Cortex of kidney (tissue), 1 donor: ENCODE measurements at places on chromosomes 6 and 20.

- DNase-seq: no peak
Measured at GRCh38 chr6:131182991-131183425, 47.7 kb downstream of the AKAP7 start.

GRCh38 chr20:1894471-1894950 is 696 bp upstream of the SIRPA start:
- DNase-seq: no peak

DNA sequence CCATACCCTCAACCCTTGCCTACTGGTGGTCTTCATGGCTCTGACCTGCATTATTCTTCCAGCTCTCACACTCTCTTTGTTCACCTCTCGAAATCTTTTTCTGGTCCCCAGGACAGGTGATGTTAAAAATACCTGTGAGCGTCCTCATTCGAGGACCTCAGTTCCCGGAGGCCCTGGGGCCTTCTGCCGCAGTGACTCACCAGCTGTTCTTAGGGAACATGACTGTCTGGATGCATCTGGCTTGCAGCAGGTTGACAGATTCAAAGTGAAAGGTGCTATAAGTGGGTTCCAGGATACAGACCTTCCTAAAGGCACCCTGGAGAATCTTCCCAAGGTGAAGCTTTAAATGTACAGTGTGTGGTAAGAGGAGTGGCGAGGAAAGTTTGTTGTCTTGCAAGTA is 210.4 kb upstream of the KCNG1 start:
- no peak for DNase-seq

DNA sequence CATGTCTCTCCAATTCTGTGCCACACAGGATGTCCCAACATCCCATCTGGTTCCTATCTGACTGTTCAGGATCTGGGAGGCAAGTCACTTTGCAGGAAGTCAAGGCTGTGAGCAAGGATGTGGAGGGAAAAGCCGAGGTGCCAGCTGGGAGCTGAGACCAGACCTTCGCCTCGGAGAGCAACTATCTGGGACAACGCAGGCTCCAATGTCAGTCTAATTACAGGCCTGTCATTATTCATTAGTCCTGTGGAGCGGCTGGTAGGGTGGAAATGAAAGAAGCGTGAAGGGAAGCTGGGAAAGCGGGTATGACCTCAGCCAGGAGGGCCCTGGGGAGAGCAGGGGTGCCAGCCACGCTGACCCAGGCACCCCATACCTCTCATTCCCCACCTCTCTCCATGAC is 147.3 kb downstream of the UNC5CL start:
- DNase-seq: no peak

GRCh38 chr6:79082304-79082703 is 4.2 kb upstream of the PHIP start:
- DNase-seq: no peak

DNA sequence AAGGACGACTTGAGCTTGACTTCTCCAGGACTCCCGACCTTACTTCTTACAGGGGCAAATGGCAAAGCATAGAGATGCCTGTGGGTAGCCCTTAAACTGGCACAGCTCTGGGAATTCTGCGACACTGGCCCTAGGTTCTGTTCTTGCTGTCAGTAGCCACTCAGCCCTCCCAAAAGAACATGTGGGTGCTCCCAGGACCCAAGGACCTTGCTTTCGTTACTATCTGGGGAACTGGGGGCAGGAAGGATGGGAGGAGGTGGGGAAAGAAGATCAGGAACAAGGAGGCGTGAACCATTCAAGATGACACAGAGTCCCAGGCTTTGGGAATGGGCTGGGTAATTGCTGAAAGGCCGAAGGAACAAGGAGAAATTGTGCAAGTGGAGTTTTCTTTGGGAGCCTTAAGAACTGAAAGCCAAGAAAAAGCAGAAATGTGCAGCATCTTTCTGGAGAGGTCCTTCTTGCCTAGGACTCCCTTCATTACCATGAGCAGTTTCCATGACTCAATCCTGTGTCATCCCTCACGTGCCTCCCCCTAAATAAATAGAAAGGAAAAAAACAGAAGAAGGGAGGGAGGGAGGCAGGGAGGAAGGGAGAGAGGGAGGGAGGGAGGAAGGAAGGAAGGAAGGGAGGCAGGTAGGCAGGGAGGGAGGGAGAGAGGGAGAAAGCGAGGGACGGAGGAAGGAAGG is 284.6 kb upstream of the FOXQ1 start:
- DNase-seq: no peak

DNA sequence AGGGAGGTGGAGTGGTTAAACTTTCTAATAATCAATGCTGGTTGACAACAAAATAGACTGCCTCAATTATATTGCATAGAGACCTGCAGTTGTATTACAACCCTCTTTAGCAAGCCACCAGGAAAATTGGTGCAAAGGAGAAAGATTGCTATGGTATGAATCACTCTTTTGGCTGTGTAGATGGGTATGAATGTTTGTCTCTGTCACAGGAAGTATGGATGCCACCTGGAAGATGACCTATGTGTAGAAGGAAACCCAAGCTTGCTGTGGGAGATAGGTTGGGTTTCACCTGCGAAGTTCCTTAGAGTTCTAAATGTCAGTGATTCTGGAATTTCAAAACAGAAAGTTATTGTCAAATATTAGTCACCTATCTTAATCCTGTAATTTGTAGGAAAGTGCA is 134.6 kb downstream of the SOBP start:
- DNase-seq: no peak

GRCh38 chr6:36674942-36675341 is 3.6 kb upstream of the CDKN1A start:
- no peak for DNase-seq

GRCh38 chr6:29593199-29593855 is 8.4 kb downstream of the OR2H2 start:
- DNase-seq: no peak

GRCh38 chr20:44200371-44200770 is 10.2 kb downstream of the OSER1 start:
- DNase-seq: no peak

- DNase-seq: no peak
Measured at GRCh38 chr20:3101251-3101650, 16.7 kb upstream of the AVP start.

GRCh38 chr20:36676701-36677421 is 30.9 kb upstream of the SLA2 start:
- no peak for DNase-seq

DNA sequence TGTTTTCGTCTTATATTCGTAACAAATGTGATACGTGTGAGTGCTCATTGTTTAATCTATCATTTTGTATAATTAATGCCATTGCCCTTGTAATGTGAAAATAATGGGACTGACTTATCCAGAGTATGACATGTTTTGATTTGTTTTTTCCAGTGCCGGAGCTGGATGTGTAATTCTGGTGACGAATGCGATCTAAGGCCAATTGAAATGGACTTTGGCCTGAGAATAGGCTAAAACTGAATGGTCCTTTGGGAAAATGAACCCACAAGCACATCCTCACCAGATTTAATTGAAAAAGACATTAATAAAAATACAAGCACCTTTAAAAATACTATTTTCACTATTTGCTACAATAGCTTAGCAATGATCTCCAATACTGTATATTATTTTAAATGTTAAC is 6.7 kb upstream of the TAAR5 start:
- DNase-seq: no peak

DNA sequence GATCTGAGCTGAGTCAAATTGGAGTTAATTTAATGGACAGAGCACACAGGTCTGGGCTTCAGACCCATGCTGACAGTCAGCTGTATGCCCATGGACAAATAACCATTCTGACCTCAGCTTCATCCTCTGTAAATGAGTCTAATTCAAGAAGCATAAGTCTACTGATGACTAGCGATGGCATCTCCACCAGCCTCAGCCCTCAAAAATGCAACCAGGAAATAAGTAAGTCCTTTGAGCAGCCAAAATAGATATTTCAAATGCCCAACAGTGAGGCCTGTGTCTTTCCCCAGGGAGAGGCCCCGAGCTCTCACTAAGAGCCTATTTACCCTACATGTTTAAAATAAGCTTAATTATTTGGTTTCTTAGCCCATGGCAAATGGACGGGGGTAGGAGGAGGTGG is 114.2 kb upstream of the MTHFD1L start:
- DNase-seq: no peak

DNA sequence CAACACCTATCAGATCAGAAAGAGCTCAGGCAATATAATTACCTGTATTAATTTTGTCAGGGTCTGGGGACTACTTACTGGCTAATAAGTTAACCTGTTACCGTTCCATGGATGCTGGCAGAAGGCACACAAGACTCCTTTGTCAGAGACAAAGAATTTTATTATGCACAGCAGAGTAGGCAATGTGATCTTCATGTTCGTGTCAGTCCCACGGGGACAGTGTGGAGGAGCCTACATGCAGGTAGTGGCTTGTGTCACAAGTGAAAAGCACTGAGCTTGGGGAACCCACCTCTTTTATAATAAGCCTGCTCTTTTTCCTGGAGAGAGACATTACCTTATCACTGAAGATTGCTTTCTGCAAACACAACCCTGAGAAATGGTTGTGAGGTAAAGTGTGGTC is 96.9 kb downstream of the CD164 start:
- no peak for DNase-seq

DNA sequence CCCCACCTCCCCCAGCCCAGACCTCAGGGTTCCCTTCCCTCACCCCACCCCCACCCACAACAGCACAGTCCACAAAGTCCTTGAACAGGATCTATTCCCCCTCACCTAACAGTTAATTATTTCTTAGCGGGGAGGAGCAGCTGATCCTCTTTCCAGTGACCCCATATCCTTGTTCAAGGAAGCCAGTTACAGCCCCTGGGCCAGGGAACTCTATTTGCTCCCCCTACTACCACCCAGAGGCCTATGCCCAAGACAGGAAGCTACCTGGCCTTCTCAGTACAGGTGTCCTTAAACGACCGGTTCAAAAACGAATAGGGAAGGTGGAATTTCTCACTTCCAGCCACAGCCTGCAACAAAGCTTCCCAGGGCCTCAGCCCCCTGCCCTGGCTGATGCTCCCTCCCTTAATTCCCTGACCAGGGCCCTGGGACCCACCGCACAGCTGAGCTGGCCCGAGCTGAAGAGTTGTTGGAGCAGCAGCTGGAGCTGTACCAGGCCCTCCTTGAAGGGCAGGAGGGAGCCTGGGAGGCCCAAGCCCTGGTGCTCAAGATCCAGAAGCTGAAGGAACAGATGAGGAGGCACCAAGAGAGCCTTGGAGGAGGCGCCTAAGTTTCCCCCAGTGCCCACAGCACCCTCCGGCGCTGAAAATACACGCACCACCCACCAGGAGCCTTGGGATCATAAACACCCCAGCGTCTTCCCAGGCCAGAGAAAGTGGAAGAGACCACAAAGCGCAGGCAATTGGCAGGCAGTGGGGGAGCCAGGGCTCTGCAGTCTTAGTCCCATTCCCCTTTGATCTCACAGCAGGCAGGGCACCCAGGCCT is 778 bp downstream of the MCCD1 start:
- DNase-seq: no peak

DNA sequence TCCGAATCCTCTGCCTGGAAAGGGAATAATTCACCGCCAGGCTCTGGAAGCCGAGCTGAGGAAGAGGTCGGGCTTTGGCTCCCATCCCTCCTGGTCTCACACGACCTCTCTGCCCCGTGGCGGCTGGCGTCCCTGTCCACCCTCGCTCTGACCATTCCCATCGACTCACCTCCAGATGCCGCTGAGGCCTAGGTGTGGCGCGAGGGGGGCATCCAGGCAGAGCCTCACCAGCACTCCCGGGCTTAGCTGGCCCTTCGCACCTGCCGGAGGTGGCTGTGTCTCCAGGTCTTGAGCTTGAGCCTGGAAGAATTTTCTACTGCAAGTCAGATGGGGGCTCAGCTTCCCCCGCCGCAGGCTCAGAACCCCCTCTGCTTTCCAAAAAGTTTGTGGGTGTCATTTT is 28.5 kb upstream of the SMOC2 start:
- DNase-seq: no peak

GRCh38 chr20:41173161-41173721 is 35.9 kb downstream of the PLCG1 start:
- DNase-seq: no peak

- DNase-seq: no peak
Measured at GRCh38 chr6:26309731-26310142, 55.3 kb upstream of the BTN3A2 start.

DNA sequence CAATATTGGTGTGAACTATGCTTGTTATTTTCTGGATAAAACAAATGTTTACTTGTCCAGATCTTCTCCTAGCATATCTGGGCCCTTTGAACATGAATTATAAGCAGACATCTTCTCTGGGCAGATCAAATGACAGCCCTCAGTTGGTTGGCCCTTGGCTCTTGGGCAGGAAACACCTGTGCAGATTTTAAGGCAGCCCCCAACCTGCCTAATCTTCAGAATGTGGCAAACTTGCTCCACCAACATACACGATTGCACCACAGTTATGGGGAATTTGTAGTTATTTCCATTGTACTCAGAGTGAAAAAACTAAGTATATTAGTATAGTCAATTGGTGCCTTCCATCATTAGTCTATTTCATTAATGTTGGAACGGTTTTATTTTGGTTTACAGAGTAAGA is 94.9 kb upstream of the KCNK16 start:
- DNase-seq: no peak

GRCh38 chr6:151475653-151476523 is 17.9 kb upstream of the CCDC170 start:
- DNase-seq: no peak

- no peak for DNase-seq
Measured at GRCh38 chr6:136517002-136517401, 33.2 kb downstream of the MAP7 start.

DNA sequence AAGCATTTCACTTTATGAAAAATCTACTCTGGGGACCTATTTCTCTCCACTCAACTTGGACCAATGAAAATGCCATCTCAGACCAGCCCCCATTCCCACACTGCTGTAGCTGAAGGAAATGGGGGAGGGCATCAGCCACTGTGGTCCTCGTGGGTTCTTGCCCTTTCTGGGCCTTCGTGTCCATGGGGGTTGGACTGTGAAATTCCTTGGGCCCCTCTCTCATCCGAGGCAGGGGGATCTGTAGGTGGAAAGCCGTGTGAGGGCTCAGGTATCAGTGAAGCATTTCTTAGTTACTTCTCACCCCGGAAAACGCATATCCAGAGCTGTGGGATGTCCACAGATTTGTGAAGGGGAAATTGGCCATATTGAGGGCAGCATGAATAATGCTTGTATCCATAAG is 147.9 kb downstream of the CDC5L start:
- no peak for DNase-seq

DNA sequence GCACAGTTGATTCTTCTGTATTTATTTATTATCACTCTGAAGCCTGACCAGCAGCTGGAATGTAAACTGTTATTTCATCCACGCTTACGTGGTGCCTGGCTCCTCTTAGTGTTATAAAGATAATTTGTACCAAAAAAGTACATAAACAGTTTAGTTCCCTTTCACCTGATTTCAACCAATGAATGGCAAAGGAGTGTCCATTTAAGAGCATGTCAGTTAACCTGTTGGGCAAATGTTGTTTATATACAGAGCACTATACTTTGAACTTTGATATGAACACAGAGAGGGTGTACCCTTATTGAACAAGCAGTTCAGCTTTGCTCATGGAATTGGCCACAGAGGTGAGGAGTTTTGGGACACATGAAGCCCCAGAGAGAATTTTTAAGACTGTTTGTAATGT is 7.2 kb upstream of the CTCFL start:
- DNase-seq: no peak

GRCh38 chr6:61622601-61623000 is 663.4 kb downstream of the KHDRBS2 start:
- no peak for DNase-seq

- DNase-seq: no peak
Measured at GRCh38 chr6:93337014-93337413, 82.3 kb downstream of the EPHA7 start.
